ENCODE measurements at places on chromosomes 13 and 19.

DNA sequence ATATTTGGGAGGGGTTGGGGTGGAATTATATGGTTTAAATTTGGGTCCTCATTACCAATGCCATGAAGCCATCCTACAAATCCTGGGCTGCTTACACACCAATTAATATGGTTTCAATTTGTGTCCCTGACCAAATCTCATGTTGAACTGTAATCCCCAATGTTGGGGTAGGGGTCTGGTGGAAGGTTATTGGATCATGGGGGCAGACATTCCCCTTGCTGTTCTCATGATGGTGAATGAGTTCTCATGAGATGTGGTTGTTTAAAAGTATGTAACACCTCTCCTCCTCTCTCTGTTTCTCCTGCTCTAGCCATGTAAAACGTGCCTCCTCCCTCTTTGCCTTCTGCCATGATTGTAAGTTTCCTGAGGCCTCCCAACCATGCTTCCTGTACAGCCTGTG is 46.6 kb upstream of the FAM124A start:
- no peak for DNase-seq

GRCh38 chr19:4868286-4868834 is 893 bp upstream of the PLIN3 start:
- peak; percentile 7 for DNase-seq

DNA sequence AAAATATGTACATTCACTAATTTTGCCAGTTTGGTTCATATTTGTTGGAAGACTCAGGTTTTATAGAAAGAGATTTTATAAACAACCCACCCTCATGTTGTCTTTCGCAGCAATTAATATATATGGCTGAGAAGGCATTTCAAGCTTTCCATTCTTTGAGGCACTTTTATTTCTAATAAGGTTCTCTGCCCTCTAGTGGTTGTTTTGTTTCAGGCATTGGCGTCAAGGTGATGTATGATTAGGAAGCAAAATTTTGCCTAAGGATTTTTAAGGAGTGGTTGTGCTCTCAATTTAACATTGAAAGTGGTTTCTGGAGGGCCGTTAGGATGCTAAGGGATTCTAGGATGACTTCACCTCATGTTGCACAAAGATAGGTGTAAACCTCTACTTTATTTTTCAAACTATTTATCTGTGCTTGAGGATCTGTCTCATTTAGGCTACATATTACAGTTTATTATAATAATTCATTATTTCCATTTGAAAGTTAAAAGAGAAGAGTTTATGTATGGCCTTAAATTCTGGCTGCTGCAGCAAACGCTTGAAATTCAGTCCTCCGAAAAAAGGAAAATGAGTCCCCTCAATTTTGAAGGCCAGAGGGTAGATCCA is 35.9 kb downstream of the OXGR1 start:
- no peak for DNase-seq

GRCh38 chr19:18430417-18431144 is 7.4 kb downstream of the ISYNA1 start:
- DNase-seq, result no peak

GRCh38 chr13:52846567-52847321 is 1.7 kb downstream of the PCDH8 start:
- DNase-seq, result no peak

- no peak for DNase-seq
Observed at GRCh38 chr13:28052945-28053344, 47.4 kb downstream of the FLT3 start.

- no peak for DNase-seq
Observed at GRCh38 chr13:76768384-76768783, 117.8 kb downstream of the KCTD12 start.

DNA sequence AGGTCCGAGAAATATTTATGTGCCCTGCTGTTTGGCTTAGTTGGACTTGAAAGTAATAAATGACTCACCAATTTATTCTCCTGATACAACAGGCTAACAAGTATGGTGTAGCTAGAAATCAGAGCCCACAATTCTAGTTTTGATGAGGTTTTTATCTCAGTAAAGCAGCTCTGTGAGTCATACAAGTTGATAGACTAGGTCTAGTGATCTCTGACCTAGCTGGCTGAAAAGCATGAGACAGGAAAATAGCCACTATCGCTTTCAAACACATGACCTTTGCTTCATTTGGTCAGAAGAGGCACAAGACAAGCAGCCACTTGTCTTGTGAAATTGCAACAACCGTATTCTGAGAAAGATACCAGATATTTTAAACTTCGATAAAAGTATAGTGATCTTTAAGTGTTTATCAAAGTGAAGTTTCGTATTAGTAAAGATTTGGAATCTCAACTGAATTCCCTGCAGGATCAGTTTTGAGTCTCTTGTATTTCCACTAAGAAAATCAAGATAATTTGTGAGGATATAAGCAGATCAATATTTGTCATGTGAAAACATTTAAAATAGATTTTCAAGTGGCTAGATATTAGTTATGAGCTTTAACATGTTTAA is 126.7 kb downstream of the MAB21L1 start:
- no peak for DNase-seq

- DNase-seq, result no peak
Observed at GRCh38 chr13:28219408-28220099, 81.2 kb downstream of the PAN3 start.

GRCh38 chr13:81326913-81327312 is 986.0 kb upstream of the SPRY2 start:
- DNase-seq, result no peak

- DNase-seq, result no peak
Observed at GRCh38 chr19:50377051-50377461, 799 bp downstream of the NR1H2 start.

GRCh38 chr13:32515246-32515645 is 23.3 kb downstream of the N4BP2L2 start:
- DNase-seq, result no peak

- DNase-seq, result no peak
Observed at GRCh38 chr19:6216236-6216995, 63.4 kb downstream of the MLLT1 start.

GRCh38 chr13:51840917-51841316 is 4.1 kb downstream of the TMEM272 start:
- DNase-seq, result no peak

GRCh38 chr13:80870186-80870585 is 529.3 kb upstream of the SPRY2 start:
- DNase-seq, result no peak

GRCh38 chr19:29010276-29010675 is 202.7 kb downstream of the UQCRFS1 start:
- DNase-seq, result no peak

DNA sequence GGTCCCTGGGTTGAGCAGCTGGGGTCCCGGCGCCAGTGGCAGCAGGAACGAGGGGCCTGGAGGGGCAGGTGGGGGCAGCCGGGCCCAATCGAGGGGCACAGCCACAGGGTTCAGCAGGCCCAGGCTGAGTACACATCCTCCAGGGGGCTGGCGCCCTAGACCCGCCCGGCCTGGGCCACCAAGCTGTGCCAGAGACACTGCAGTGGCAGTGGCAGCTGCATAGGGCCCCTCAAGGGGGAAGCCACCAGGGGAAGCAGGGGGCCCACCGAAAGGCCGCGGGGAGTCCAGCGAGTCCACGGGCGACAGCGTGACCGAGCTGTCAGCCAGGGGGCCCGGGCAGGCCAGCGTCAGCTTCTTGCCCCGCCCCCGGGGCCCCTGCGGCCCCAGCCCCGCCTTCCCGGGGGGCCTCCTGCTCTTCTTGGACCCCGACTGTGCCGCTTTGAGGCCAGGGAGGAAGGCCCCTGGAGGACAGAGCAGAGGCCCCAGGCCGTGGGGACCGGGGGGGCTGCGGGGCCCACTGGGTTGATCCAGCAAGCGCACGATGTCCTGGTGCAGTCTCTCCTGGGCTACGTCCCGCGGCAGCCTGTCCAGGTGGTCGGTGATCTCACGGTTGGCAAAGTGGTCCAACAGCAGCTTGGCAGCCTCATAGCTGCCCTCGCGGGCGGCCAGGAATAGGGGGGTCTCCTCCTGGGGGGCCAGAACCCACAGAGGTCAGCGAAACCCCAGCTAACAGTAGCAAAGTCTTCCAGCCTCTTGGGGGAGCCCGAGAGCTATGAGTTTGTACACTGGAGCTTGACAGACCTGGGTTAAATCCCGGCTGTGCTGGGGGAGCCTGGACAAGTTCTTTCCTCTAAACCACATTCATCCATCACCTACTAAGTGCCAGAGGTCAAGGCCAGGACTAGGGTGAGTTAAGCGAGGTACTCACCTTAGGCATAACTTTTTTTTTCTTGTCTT is 39.5 kb downstream of the NOTCH3 start:
- peak; percentile 87 for DNase-seq

GRCh38 chr19:56917529-56917928 is 77.0 kb upstream of the PEG3 start:
- DNase-seq, result no peak

DNA sequence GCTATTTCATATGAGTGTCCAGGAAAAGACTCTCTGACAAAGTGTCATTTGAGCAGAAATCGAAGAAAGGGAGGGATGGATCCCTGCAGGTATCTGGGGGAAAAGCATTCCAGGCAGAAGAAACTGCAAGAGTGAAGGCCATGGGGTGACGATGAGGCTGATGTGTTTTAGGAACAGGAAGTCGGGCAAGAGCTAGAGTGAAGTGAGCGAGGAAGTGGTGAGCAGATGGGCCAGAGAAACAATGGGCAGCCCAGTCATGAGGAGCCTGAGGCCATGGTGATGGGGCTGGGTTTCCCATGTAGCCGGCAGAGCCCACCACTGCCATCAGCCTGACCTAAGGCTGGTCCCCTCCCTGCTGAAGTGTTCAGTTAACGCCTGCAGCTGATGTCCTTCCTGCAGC is 150.2 kb downstream of the TNFSF13B start:
- DNase-seq, result no peak

- DNase-seq, result no peak
Observed at GRCh38 chr19:37813340-37813739, 34.0 kb upstream of the ZNF573 start.

DNA sequence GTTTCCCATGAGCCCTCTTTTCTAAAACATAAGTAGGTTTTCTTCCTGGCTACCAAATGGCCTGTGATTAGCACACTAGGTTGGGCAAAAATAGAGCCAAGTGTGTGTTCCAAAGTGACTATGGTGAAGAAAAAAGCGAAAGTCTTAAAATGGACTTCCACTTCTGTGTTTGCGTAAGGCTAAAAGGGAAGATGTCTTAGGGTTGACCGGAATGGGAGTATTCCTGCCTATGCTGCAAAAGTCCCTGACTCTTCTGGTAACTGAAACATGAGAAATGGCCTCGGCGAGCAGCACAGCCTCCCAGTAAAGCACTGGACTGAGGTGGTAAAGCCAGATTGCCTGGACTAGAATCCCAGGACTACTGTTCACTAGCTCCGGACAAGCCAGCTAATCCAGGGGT is 2.4 kb upstream of the FPR1 start:
- no peak for DNase-seq

GRCh38 chr13:105918842-105919741 is 616.4 kb downstream of the EFNB2 start:
- no peak for DNase-seq

DNA sequence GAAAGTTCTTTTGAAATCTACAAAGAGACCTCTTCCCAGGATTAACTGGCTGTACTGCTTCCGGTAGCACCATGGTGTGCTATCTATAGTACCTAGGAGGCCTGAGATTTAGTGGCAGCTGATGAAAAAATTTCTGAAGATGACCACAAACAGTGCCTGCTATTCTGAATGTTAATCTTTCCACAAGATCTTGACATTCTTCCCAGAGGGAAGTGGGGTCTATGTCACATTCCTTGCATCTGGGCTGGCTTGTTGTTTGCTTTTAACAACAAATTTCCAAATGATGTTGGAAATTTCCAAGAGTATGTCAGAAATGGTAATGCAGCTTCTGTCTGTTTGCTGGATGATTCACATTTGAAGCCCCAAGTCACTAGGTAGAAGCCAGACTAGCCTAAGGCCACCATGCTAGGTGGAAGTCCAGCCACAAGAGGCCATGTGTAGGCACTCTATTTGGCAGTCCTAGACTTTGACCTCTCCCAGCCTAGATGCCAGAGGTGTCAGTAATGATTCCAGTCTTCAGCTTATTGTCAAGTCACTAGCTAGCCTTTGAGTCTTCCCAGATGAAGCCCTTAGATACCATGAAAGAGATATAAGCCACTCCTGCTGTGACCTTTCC is 22.1 kb downstream of the SPART start:
- no peak for DNase-seq

GRCh38 chr13:76875271-76875815 is 10.9 kb downstream of the KCTD12 start:
- no peak for DNase-seq

- no peak for DNase-seq
Observed at GRCh38 chr19:9130965-9131364, 4.2 kb upstream of the OR7G3 start.

DNA sequence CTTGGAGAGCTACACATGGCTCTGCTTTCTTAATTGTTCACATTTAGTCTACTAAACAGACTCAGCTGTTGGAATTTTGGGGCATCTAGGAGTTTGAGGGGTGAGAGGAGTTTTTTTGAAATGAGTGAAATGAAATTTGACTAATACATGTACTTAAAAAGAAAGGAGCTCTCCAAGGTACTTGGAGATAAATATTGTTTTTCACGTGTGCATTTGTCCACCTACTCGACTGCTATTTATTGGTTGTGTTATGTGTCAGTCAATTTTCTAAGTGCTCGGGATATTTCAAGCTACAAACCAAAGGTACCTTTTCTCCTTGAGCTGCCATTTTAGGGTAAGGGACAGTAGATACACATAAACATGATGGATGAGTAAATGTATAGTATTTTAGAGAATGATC is 697.0 kb downstream of the LIG4 start:
- no peak for DNase-seq

DNA sequence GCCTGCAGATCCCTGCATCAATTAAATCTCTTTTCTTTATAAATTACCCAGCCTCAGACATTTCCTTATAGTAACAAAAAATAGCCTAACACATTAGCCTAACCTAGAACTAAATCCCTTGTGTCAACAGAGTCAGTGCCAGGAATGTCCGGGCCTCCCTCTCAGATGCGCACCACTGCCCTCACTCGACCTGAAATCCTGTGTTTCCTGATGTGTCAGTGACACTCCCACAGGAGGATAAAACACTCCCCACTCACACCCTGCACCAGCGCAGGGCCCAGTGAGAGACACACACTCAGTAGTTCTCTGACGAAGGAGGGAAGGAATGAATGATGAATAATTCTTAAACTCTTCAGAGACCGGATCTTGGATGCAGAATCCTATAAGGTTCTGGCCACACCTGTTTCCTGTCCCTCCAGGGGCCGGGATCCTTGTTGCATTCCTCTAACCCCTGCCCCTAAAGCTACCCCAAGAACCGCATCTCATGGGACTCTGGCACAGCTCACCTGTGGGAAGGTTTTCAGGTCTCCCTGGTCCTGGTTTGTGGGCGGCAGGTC is 3.1 kb downstream of the CEACAM3 start:
- no peak for DNase-seq

DNA sequence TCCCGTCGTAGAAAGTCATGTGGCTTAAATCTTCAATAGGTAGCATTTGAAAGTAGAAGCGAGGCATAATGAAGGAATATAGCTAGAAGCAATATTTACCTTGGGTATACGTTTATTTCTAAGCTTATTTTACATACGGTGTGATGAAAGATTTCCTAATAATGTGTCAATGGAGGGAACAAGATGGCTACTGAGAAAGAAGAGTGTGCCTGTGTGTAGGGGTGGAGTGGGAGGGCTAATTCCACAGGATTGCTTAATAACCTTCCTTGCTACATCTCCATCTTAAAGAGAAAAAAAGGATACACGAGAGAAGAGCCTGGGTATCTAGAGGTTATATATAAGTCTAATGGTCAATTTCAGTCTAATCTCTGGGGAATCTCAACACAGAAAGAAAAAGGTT is 2.0 kb downstream of the SPART start:
- DNase-seq, result no peak
